ENCODE measurements at places on chromosomes 13 and 19.

DNA sequence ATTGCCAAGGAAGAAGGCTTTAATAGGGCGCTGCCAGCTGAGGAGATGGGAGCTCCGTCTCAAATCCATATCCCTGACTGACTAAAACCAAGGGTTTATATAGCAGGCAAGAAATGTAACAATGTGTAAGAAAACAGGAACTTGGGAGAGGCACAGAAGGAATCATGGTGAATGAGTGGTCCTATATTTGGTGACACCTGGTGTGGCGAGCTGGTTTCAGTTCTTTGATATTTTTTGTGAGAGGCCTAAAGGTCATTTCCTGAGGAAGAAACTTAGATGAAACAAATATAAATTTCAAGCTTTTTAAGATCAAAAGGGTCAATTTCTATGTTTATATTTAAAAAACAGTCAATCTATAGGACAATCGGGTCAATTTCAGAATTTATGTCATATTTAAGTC lies 826.3 kb downstream of the SLITRK6 start:
- DNase-seq: no peak

GRCh38 chr19:1223018-1223855 lies 14.6 kb downstream of the CBARP start:
- DNase-seq: peak; percentile 95

GRCh38 chr19:1847348-1847683 lies 967 bp downstream of the REXO1 start:
- DNase-seq: no peak

- no peak for DNase-seq
These were observed 48.2 kb upstream of the SLITRK5 start for GRCh38 chr13:87622971-87623370.

DNA sequence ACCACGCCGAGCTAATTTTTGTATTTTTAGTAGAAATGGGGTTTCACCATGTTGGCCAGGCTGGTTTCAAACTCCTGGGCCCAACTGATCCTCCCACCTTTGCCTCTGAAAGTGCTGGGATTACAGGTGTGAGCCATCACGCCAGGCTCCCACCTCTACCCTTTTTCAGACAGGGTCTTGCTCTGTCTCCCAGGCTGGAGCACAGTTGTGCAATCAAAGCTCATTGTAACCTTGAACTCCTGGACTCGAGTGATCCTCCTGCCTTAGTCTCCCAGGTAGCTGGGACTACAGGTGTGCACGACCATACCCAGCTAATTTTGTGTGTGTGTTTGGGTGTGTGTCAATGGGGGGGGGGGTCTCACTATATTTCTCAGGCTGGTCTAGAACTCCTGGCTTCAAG lies 1.7 kb downstream of the RASGRP4 start:
- no peak for DNase-seq

DNA sequence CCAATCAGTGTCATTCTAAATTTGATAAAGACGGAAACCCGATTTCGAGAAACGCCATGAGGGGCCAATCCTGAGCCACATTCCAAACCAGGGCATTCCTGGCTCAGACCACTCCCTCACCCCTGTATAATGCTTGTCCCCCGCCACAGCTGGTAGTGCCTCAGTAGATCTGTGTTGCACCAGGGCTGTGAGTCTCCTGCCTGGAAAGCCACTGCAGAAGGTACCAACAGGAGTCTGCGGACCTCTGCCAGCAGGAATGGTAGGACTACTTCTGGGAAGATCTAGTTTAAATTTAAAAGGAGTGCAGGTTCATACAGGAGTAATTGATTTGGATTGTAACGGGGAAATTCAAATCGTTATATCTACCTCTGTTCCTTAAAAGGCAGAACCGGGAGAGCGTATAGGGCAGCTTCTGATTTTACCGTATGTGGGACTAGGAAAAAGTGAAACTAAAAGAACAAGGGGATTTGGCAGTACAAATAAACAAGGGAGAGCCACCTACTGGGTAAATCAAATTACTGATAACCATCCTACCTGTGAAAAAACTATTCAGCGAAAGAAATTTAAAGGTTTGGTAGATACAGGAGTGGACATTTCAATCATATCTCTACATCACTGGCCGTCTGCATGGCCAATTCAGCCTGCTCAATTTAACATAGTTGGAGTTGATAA lies 20.8 kb upstream of the ZNF266 start:
- no peak for DNase-seq

DNA sequence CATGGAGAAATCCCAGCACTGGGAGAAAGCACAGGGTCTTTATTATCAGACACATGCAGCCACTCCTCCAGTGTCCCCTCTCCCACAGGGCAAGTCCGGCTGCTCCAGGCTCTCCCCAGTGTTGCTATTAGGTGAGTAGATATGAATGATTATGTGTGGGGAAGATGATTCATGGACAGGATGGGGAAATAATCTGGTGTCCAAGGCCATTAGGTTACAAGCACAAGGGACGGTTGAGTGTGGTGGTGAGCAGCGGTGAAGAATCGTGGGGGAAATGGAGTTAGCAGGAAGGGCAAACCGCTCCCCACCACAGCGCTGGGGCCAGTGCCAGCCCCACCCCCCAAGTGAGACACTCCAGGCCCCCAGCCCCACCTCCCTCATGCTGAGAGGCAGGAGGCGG lies 19.0 kb downstream of the CD177 start:
- DNase-seq: no peak

DNA sequence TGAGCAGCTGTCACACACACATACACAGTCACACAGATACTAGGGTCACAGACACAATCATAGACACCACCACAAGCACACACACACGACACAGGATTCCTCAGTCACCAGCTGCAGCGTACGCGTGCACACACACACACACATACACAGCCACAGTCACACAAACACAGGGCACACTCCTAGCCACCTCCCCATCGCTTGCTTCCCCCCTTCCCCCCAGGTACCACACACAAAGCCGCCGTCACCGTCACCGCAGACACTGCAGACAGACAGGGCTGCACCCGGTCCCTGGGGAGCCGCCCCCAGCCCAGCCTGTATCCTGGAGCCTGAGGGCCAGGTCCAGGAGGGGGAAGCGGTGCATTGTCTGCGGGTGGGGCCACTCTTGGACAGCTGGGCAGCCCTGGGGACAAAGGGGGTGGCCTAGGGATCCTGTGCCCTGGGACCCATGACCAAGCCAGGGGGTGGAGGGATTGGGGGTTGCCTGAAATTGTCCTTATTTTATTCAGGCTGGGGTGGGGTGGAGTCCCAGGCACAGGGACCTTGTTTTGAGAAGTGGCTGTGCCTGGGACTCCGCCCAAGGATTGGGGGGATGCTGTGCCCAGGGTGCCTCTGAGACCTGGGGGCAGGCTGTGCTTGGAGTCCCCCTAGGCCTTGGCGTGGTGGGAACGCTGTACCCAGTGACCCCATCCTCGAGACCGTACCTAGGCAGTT lies 957 bp downstream of the NUMBL start:
- peak; percentile 79 for DNase-seq

GRCh38 chr13:85650613-85651012 lies 148.6 kb downstream of the SLITRK6 start:
- DNase-seq: no peak

DNA sequence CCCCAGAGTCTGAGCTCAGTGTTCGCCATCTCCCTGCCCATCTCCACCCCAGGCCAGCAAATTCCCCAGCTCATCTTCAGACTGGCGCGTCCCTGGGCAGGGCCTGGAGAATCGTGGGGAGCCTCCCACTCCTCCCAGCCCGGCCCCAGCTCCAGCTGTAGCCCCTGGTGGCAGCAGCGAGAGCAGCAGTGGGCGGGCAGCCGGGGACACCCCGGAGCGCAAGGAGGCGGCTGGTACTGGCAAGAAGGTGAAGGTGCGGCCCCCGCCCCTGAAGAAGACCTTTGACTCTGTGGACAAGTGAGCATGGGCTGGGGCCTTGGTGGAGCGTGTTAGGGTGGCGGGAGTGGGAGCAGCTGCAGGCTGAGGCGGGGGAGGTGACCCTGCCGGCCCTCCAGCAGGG lies 8.4 kb upstream of the PRR19 start:
- no peak for DNase-seq

DNA sequence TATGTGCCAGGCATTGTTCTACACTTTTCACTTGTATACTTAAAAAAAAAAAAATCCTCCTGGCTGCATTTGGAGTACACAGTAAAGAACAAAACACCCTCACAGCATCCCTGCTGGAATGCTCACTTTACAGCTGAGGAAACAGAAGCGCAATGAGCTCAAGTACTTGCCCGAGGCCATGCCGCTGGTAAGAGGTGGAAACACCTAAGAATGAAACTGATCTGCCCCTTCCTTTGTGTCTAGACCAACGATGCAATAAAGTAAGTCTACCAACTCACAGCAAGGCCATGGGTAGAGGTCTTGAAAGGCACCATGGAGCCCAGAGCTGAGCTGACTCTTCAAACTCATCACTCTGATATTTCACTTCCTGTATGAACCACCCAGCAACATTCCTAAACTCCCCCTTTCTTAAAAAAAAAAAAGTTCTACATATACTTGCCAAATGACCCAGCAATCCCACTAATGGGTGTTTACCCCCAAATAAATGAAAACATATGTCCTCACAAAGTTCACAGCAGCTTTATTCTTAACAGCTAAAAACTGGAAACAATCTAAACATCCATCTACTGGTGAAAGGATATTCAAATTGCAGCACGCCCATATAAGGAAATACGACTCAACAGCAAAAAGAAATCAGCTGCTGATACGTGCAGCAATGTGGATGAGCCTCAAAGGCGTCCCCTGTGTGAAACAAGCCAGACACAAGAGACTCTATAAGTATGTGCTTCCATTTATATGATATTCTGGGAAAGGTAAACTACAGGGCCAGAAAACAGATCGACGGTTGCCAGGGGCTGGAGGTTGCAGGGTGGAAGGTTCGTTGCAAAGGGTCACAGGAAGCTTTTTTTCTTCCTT lies 236.6 kb upstream of the MAB21L1 start:
- no peak for DNase-seq

GRCh38 chr13:98879957-98880356 lies 97.9 kb downstream of the DOCK9 start:
- DNase-seq: no peak

Measured in BE2C (cell line).